ENCODE measurements at places on chromosomes 12 and 14.

DNA sequence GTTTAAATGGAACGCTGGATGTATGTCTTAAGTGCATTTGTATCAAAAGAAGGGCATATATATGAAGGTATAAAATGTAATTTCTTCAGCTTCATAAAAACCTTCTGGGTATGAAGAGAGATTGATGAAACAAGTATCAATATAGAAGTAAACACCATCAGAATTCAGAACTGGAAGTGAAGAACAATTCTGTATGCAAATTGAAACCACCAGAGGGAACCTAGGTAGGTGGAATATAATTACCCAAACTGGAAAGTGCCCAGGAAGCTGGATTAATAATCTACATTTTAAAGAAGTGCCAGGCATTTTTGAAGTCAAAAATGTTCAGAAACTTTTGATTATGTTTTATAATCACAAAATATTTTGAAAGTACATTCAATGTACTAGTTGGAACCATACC lies 336.2 kb upstream of the GARIN6 start:
- DNase-seq, result no peak

GRCh38 chr12:12859690-12860089 lies 31.7 kb upstream of the GPRC5A start:
- DNase-seq, result no peak

DNA sequence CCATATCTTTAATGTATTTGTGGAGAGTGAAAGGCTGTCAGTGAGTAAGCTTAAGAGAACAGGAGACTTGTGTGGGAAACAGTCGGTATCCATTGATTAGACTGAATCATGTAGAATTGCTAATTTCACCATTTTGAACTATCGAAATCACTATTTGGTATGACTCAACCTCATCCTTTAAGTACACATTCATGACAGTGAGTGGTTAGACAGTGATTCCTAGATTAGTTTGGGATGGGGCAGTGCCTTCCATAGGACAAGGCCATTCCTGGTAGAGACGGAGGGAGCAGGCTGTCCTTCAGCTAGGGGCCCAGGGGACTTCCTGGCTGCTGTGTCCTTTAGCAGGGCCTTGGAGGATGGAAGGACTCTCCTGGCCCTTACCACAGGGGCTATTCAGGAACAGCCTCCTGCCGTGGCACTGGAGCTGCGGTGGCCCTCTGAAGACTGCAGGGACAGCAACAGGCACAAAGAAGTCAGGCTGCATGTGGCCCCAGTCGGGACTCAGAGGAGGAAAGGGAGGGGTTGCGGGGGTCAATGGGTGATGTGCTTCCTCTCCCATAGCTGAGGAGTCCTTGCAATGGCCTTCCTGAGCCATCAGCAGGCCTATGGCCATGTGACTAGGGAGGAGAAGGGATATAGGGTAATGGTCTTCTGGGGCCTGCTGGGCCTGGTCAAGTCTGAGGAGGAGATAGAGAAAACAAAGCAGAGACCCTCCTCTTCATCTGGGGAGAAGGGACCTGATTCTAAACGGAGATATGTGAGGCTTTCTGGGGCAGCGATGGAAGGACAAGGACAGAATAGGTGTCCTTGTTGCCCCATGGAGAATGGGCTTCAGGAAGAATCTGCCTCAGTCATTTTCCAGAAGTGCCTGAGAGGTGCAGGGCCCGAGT lies 11.2 kb downstream of the SERPINA1 start:
- DNase-seq, result no peak

DNA sequence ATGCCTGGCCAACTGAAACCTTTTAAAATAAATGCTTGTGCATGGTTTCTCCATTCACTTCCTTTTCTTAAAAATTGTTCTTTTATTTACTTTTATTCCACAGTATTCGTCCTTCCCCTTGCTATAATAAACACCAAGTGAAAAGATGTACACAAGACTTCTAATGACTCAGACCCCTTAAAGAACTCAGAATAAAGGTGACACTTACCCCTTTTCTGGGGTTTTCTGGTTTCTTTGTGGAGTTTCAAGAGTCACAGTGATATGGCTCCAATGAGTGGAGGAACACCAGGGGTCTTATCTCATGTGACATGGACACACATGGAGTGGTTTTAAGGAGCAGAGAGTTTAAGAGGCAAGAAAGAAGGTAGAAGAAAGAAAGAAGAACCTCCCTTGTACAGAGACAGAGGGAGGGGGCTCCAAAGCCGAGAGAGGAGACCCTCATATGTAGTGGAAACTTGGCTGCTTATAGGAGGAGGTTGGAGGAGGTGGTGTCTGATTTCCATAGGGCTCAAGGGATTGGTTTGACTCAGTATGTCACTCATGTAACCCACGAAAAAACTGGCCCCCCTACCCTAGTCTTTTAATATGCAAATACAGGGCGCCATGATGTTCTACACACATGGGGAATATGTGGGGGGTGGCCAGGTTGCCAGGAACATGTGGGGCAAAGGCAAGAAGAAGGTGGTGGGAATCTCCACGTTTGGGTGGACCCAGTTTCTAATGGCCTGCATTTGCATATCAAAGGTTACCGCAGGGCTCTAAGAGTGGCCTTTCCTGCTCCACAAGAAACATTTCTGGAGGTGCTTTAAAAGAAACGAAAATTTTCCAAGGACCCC lies 22.1 kb upstream of the CD69 start:
- no peak for DNase-seq

DNA sequence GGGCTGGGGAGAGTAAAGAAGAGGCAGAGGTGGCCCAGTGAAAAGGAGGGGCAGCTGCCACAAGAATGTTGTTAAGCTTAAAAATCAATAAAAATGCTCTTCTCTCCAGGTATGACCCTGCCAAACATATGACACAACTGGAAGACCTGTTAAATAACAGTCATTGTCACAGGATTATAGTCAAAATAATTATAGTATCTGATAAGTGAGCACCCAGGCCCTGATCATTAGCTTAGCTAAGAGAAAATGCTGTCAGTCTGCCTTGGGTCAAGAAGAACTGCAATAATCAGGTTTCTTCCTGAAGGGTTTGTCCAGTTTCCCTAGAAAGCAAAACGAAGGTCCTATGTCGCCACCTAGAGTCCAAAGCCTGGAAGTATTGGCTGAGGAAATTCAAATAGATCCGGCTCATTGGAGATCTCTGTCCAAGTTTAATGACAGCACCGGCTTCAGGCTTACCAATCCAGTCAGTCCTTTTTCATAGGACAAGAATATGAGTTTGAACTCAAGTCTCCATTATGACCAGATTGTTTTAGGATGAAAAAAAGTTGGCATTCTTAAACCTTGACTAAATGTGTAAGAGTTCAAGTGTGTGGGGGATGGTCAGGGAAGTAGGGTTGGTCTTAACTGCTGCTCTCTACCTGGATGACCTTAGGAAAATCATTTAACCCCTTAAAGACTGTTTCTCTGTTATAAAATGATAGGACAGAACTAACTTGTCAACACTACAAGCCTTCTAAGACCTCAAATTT lies 22.5 kb upstream of the NKX2-8 start:
- DNase-seq, result no peak

- DNase-seq, result no peak
These were observed 70.5 kb downstream of the TMX1 start for GRCh38 chr14:51310505-51310944.

- no peak for DNase-seq
These were observed 29.0 kb downstream of the PEBP1 start for GRCh38 chr12:118164798-118165486.

GRCh38 chr14:101129521-101130167 lies 226.1 kb upstream of the RTL1 start:
- DNase-seq, result no peak

DNA sequence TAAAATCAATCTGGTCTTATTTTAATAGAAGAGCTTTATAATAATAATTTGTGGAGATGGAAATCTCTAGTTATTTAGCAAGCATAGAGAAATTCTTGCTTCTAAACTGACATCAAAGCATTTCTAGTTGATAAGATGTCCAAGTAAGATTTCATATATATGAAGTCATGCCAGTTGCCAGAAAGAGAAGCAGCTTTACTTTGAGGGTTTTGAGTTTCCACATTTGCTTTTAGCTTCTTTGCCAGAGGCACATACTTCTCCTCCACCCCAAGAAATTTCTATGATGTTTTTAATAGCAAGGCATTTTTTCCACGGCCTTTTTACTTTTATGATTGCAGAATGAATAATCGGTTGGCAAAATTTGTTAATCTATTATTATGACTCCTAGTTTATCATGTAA lies 24.2 kb upstream of the YAF2 start:
- DNase-seq, result no peak

GRCh38 chr12:14952299-14952921 lies 9.0 kb downstream of the ARHGDIB start:
- peak; percentile 18 for DNase-seq

DNA sequence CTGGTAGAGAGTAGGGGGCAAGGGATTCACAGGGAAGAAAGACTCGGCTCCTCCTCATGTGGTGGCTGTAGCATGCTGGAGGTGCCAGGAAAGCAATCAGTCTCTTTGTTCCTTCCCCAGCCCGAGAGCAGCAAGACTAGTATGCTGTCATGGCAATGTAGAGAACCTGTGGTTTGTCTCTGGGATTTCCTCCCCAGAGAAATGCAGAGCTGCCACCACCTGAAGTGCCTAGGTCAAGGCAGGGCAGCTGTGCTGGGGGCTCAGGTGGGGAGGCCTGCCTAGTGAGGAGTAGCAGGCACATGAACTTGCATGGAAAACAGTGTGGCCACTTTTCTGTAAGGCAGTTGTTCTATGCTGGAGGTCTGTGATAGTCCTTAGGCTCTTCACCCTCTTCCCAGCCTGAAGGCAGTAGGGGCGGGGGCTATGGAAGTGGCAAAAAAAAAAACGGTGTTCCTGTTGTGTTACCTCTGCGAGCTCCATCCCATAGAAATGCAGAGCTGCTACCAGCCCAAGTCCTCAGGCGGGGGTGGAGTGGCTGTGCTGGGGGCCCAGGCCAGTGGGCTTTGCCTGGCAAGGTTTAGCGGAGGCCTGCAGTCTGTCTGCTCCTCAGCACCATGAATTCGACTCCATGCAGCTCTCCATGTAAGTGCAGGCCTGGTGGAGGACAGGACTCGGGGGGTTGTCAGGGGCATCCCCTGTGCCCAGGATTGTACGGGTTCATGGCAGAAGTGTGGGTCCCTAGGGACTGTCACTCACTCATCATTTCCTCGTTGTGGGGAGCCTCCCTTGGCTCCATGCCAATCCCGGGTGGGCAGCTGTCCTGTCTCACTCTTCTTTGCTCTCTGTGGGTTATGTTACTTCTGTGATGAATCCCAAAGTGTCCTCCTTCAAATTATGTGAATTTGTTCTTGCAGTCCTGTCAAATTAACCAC lies 4.1 kb upstream of the CLEC4D start:
- DNase-seq, result no peak

DNA sequence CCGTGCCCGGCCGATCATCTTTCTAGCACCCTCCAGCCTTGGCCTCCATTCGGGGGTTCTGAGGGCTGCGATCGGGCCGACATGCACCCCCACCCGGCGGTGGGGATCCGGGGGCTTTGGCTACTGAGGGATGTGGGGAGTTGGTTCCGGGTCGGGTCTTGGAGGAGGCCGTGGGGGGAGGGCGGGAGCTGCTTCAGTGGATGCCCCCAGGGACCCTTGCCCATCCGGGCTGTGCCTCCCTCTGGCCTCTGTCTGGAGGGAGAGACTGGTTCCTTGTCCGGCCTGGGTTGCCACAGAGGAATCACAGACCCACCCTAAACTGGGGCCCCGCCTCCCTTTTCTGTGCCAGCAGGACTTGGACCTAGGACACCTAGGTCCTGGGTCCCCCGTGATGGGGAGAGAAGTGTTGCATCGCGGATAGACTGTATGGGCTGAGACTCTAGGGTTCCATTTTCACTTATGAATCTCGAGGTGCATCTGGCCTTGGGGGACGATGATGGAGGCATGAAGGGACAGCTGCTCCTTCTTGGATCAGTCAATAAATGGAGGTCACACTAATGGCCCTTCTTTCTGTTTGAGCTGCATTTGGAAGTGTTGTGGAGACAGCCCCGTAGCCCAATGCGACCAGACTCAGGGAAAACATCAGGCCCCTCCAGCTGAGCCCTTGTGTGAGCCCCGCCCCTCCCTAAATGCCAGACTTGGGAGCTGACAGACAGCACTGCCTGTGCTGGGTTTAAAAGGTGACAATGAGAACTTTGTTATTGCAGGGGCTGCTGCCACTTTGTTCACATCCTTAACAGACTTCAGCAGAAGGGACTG lies 577 bp downstream of the DTX3 start:
- no peak for DNase-seq

DNA sequence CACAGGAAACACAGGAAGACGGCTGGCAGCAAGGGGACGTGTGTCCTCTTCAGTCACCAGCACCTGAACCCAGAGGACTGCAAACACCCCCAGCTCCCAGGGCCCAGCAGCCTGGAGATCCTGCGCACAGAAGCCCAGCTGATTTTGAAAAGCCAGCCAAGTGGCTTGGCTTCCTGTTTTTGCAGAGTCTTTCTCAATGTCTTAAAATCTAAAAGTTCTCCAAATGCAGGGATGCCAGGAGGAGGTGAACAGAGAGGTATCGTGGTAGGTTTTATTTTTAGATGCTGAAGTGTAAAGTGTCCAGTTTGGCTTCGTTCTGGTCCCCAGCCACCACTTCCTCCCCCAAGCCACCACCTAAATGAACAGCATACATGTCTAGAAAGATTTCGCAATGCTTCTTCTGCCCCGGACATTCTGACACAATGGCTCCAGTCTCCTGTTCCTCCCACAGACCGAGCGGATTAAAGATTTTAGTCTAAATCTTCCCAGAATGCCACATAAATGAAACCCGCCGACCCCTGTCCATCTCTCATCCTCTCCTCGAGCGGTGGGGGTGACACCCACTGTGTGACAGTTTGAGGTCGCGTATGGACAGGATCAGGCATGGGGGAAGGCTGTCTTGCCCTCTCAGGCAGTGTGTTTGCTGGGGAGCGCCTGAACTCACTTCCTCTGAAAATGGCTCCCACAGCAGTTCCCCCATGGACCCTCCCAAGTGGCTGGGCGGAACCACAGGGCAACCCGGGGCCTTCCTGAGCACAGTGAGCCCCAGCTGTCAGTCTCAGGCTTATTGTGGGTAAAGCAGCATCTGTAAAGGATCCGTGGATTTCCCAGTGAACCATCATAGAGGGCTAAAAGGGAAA lies 41.6 kb downstream of the ITPK1 start:
- DNase-seq, result no peak

- no peak for DNase-seq
These were observed 1117.0 kb downstream of the FLRT2 start for GRCh38 chr14:86646696-86647690.

GRCh38 chr14:54047645-54048308 lies 91.2 kb upstream of the BMP4 start:
- DNase-seq, result no peak

DNA sequence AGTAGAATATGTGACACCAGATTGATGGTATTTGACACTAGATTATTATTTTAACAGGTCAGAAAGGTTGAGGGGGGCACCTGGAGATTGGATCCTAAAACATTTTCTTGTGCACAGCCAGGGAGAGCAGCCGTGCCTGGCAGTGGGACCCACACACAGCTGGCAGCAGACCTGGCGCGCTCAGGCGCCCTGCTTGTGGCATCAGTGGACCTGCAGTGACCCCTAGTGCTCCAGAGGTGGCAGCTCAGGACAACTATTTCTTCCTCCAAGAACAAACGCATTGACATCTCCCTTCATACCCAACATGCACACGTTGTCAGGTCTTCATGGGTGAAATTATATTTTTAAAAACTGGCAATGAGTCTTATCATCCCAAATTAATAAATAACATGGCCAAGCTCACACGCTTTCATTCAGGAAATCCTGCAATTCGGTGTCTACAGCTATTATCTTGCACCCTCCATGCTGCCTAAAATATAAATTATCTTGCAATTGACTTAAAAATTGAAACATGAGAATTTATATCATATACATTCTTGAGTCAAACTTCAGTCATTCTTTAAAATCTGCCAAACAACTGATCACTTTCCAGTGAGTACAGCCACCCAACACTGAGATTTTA lies 7.7 kb upstream of the TMEM132D start:
- no peak for DNase-seq

GRCh38 chr14:70188322-70188658 lies 461 bp downstream of the SLC8A3 start:
- DNase-seq, result no peak

All from CD8-positive, alpha-beta memory T cell (primary cell).